ENCODE measurements at places on chromosomes 13 and 19.

DNA sequence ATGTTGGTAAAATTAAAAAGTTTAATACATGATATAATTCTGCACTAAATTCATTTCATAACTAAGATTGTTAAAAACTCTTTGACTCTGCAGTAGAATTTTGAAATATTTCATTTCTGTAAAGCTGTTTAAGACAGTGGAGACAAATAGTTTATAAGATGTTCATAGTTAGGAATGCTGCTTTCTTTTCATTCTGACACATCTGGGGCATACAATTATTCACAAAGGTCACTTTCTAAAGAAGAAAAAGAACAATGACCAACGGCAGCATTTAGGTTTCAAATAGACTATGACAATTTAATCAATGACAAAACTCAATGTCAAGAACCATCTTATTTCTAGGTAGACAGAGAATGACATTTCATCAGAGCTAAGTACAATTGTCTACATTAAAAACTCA is 1422.1 kb downstream of the PCDH9 start:
- no peak for DNase-seq

GRCh38 chr19:53596056-53596455 is 35.7 kb upstream of the DPRX start:
- no peak for DNase-seq

DNA sequence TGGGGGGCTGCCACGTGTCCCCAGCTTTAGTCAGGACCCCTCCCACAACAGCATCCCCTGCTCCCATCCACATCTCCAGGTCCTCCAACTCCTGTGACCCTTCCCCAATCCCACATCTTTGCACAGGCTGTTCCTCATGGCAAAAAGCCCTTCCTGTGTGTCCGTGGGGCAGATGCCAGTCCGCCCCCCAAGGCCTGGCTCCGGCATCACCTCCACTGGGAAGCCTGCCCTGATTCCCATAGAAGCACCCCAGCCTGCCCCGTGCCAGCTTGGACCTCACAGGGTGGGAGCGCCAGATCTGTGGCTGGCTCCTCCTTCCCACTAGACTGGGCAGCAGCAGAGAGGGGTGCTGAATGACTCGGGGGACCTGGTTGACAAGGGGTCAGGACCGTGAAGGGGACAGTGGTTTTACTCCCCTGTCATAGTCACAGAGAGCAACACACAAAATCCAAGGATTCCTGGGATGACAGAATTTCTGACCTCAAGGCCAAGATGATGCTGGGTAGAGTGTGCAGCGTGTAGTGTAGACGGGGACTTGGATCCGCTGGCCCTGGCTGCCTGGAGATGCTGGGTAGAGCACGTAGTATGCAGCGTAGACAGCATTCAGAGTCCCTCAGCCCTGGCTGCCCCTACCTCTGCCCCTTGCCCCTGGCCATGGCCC is 13.3 kb downstream of the KLF2 start:
- DNase-seq, result no peak

GRCh38 chr13:104011505-104012241 is 945.5 kb upstream of the SLC10A2 start:
- DNase-seq, result no peak

DNA sequence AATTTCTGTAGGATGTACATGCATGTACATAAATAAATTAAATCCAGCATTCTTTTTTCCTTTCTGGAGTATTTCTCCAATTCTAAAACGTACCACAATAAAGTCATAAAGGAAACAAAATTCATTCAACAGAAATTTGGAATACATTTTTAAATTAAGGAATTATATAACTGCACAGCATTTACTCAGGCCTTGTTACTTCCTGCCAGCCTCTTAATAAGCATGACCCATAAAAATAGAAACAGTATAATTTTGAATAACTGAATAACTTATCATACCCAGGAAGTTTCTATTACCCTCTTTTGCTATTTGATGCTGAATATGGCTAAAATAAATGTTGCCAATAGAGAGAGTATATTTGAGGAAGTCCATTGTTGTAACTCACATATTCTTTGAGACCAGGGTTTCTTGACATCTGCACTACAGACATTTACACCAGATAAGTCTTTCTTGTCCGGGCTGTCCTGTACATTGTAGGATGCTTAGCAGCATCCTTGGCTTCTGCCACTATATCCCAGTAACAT is 178.2 kb downstream of the KLF12 start:
- DNase-seq, result no peak

DNA sequence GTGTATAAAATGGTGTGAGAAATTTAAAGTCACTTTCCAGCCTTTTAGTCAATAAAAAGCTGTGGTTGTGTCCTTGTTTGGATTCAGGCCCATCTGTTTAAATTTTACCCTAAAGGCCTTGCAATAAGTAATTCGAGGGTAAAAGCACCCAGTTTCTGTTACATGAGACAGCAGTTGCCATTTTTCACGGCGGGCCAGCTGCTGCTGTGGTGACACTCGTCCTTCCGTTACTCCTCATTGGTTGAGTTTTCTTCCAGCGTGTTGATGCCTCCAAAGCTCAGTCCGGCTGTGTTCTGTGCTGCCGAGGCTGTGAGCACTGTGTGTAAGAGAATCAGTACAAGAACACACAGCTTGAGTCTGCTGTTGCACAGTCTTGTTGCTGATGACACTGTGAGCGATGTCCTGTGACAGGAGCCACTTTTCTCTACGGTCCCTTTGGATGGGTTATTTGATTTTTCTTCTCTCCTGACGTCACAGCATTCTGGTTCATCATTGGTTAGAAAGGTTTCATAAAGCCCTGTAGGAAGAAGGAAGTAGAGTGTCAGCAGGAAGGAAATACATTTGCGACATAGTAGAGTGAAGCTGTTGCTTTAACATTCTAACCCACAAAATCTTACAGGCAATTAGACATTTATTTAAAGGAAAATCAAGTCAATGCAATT is 602.5 kb upstream of the ARGLU1 start:
- DNase-seq, result no peak

DNA sequence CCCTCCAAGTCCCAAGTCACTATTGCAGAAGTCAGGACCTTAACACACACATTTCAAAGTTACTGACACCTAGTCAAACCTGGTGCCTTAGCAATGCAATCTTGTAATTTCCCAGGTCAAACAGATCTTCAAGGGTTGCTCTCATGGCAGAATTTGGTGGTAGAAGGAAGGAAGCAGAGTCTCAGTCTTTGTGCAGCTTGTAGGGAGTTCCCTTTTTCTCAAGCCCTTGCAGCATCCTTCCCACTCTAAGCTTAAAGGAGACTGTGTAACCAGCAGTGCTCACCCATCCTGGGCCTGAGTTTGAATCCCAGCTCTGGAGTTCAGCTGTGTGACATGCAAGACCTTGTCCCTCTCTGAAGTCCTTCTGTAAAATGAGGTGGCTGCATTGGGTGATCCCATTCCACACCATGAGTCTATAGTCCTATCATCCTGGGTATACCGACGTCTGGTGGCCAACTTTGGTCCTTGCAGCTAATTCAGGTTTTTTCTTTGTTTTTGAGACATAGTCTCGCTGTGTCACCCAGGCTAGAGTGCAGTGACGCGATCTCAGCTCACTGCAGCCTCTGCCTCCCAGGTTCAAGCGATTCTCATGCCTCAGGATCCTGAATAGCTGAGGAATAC is 9.8 kb downstream of the SIGLEC10 start:
- DNase-seq, result no peak
